ENCODE measurements at places on chromosomes 11 and 22.

DNA sequence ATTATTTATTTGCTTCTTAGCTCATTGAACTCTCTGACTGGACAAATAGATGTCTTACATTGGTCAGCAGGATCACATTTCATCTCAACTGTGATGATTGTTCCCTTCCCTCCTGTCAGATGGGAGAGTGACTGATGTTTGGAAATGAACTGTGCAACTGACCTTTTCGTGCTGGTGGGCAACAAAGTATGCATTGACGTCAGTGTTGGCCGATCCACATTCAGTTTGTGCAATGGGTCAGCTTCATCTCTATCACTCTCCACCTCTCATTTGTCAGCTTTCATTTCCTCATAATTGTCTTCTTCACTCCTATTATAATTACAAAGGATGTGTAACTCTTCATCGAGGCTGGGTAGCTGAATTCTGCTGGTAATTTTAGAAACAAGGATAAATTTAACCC is 71.3 kb downstream of the PPP2R1B start:
- DNase-seq, result no peak

GRCh38 chr22:33477120-33478111 is 419.2 kb upstream of the SYN3 start:
- DNase-seq, result no peak

GRCh38 chr11:86177302-86177701 is 67.3 kb upstream of the EED start:
- no peak for DNase-seq

GRCh38 chr11:8719211-8719649 is 36.6 kb downstream of the RPL27A start:
- no peak for DNase-seq

DNA sequence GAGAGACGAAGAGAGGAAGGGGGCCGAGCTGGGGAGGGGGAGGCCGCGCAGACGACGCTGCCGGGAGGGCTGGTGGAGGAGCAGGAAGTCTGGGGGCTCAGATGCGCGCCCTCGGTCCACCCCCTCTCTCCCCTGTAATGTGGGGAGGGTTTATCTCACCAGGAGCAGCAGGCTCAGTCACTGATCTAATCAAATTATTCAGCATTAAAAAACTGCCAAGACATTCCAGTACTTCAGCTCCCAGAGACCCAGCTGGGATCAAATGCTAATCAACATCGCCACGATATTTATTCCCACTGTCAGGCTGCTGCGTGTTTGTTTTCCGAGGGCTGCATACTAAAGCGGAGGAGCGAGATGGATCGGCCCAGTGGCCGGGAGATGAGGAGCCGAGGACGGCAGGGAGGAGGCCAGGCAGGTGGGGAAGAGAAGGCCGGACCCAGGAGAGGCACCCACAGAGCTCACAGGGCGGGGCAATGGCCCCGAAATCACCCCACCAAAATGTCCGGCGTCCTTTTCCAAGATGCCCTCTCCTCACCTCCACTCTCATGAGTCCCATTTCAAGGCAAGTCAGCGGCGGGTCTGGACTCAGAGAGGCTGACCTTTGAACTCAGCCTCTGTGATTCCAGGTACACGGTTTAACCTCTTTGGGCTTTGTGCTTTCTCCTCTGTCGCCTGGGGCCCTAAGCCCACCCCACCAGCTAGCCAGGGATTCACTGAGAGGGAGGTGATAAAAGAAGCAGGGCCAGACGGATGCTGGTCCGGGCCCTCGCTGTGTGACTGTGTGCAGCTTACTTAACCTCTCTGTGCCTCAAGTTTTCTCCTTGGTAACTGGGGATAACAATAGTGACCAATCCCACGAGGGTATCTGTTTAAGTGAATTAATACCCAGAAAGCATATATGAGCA is 502.1 kb downstream of the MN1 start:
- no peak for DNase-seq

- DNase-seq, result no peak
These were observed 161.4 kb downstream of the SWAP70 start for GRCh38 chr11:9825315-9825714.

GRCh38 chr22:45083659-45084305 is 74.0 kb upstream of the PHF21B start:
- DNase-seq, result no peak

- peak; percentile 56 for DNase-seq
These were observed 44.9 kb upstream of the VSTM5 start for GRCh38 chr11:93895106-93895862.

GRCh38 chr11:19660076-19660475 is 52.6 kb upstream of the NAV2 start:
- DNase-seq, result peak; percentile 14

DNA sequence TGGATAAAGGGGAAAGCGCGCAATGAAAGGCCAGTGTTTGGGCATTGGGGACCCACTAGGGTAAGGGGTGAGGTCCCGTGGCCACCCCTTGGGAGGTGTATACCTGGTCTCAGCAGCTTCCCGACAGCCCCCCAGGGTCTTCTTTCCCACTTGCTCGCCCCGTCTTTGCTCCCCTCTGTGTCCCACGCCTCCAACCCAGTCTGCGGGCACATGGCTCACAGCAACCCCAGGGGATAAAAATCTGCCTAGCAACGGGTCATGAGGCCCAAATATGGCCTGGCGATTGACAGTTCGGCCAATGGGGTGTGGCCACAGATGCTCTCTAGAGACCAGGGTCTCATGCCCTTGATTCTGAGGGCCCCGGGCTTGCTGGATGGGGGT is 41.6 kb downstream of the AHNAK start:
- DNase-seq, result peak; percentile 91

DNA sequence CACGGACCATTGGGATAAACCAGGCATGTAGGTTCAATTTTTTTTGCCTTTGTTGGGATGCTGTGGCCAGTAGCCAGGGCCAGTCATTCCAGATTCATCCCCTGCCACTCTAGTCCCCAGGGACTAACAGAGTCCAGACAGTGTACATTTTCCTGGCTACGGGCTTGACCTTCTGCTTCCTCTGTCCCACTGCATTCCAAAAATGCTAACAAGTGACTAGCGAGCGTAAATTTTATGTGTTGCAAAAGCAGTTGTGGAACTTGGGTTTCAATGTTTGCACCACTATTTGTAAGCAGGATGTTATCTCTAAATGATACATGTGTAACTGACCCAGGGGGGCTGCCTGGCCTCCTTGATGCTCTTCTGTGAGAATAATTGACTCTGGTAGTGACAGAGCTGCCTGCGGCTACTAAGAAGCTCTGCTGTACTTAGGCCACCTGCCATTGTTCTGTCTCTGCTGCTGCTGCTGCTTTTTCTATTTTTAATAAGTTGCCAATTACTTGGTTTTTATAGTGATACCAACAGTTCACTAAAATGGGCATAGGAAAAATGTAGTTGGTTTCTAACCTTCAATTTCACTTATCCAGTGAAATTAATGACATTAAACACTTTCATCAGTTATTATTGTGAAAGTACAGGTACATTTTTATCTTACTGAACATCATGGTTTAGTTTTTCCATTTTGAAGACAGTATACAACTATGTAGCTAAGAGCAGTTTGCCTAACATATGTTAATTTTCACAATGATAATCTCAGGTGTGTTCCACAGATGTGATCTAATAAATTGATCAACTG is 26.8 kb downstream of the TNRC6B start:
- DNase-seq, result peak; percentile 68

DNA sequence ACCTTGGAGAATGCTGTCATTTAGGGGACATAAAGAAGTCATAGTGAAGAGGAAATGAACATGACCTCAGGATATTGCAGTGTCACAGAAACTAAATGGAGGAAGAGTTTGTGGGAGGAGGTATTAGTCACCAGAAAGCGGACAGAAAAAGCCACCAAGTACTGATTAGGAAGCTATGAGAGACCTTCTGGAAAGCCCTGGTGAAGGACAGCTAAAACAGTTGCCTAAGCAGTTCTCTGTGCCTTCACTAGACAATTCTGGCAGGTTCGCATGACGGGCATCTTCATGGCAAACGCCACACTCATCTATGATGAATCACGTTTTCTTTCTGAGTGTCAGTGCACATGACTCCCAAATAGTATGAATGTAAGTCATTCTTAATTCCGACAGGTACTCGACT is 325.8 kb downstream of the C11orf87 start:
- no peak for DNase-seq

- DNase-seq, result no peak
These were observed 17.8 kb upstream of the ST3GAL4 start for GRCh38 chr11:126337474-126338241.

- DNase-seq, result peak; percentile 91
These were observed 3.3 kb upstream of the RAG1 start for GRCh38 chr11:36564376-36565030.

DNA sequence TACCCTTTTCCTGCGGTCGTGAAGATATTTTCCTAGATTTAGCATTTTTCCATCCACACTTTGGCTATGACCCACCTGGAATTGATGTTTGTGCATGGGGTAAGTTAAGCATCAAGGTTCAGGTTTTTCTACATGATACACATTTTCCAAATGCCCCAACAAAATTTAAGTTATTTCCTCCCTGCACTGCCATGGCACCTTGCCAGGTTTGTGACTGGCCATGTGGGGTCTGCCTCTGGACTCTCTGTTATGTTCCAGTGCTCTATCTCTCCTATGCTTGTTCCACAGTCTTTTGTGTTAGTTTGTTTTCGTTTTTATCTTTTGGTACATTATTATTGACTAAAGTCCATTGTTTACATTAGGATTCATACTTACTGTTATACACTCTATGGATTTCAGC is 934.3 kb downstream of the TBC1D22A start:
- DNase-seq, result no peak

- no peak for DNase-seq
These were observed 2.6 kb upstream of the UCP3 start for GRCh38 chr11:74011360-74012073.

- no peak for DNase-seq
These were observed 75.2 kb downstream of the ISX start for GRCh38 chr22:35140879-35141745.

- no peak for DNase-seq
These were observed 6.8 kb downstream of the APOL3 start for GRCh38 chr22:36153501-36154422.

DNA sequence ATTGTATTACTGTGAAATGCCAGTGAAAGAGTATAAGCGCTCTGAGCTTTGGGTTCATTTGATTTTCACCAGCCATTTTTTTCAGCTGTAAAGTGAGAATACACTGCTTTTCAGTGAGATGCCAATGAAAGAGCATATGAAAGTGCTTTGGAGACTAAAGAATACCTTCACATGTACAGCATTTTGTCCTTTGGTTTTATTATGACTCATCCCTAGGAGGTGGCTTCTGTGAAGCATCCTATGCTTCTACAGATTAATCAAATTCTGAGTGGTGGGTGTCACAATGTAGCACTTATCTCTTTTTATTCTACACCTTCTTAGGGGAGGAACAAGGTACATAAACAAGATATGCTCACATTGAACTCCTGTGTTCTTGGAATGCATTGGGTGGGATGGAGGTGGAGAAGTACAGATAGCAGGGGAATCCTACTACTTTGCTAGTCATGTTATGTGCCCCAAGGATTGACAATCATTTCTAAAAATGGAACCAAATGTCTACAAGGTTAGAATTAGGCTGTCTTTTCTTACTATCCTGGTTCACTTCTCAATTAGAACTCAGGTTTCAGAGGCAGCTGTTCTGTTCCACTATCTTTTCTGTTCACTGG is 18.7 kb downstream of the TRIM44 start:
- no peak for DNase-seq

DNA sequence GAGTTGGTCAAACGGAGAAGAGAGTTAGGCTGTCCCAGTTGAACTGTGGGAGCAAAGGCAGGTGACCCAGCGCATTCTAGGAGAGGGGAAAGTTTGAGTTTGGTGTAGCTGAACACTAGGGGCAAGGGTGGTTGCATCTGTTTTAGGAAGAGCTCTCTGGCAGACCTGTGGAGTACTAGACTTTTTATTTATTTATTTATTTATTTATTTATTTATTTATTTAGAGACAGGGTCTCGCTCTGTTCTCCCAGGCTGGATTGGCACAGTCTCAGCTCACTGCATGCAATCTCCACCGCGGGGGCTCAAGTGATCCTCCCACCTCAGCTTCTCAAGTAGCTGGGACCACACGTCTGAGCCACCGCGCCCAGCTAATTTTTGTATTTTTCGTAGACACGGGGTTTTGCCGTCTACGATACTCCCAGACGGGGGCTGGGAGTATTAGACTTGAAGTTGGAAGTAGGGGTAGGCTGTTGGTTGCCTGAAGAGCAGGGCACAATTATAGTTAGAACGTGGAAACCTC is 950 bp upstream of the ACER3 start:
- no peak for DNase-seq

- no peak for DNase-seq
These were observed 611.5 kb upstream of the B3GAT1 start for GRCh38 chr11:135023499-135023898.

DNA sequence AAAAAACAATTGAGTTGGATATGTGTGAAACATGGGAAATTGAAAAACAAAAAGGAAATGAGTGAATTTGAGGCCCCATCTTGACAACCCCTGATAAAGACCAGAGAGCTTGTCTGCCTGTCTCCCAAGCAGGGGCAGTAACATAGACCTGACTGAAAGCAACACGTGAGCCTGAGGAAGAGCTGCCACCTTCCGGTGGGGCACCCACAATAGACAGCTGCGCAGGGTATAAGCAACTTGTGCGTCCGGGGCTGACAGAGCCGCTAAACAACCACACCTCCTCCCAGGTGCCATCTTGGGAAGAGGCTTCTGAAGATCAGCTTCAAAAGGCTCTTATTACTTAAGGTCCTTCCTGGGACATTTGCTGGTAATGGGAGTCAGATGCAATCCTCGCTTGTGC is 166.8 kb downstream of the NTM start:
- DNase-seq, result no peak

DNA sequence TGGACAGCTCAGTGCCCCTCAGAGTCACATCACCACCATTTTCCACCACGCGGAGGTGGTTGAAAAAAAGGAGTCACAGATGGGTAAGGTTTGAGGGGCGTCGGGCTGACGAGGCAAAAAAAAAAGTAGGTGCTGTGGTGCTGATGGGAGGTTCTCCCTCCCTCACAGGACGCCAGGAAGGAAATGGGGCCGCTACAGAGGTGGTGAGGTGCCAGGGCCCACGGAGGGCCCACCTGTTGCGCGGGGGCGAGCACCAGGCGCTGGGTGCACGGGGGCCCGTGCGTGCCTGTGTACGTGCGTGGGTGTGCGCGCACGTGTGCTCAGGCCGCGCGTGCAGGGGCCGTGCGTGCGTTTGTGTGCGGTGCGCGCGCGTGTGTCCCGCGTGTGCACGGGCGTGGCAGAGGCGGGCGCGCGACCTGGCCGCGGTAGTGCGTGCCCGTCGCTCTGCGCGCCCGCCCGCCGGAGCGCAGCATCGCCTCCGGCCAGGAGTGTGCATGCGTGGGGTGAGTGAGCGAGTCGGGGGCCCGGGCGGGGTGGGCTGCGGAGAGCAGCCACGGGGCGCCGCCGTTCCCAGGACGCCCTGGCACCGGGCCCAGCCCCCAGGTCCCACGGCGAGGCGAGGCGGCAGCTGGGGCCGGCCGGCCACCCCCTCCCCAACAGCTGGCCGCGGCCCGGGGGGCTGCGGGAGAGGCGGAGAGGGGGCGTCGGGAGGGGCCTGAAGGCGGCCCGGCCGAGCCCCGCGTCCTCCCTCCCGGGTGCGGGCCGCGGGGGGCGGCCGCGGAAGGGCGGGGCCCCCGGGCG is 2.8 kb downstream of the PDGFB start:
- no peak for DNase-seq

- no peak for DNase-seq
These were observed 5.0 kb downstream of the PRDM11 start for GRCh38 chr11:45151362-45151982.

GRCh38 chr11:86816251-86816726 is 15.9 kb downstream of the PRSS23 start:
- DNase-seq, result no peak

GRCh38 chr11:2468363-2469235 is 23.8 kb downstream of the KCNQ1 start:
- DNase-seq, result no peak

GRCh38 chr11:70756756-70757155 is 358.4 kb downstream of the CTTN start:
- no peak for DNase-seq

Measured in SK-N-DZ (cell line).